SK-N-SH treated with all-trans-retinoic acid at 6 μM for 48 hours (cell line): ENCODE measurements at places on chromosomes 11 and 22.

DNA sequence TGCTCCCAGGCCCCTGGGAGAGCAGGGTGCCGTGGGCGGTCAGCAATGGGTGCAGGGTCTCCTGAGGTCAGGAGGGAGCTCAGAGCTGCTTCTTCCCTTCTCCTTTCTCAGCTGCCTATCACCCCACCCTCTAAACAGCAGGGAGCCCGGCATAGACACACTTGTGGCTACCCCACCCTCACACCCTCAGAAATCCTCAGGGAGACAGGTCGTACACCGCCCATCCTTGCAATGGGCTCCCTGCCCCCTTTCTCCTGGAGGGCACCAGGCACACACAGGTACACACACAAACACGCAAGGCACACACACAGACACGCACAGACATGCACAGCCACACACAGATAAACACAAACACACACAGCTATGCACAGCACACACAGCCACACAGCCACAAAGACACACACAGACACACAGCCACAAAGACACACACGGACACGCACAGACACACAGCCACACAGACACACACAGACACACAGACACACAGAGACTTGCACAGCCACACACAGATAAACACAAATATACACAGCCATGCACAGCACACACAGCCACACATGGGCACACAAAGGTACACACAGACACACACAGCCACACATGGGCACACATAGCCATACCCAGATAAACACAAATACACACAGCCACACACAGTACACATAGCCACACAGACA, 44.9 kb upstream of the TH start:
- no peak for ATAC-seq

- no peak for ATAC-seq
Observed at GRCh38 chr11:105612771-105613170, 2.9 kb downstream of the GRIA4 start.

GRCh38 chr11:56917708-56918400, 70.9 kb upstream of the OR5AK2 start:
- ATAC-seq, result no peak

DNA sequence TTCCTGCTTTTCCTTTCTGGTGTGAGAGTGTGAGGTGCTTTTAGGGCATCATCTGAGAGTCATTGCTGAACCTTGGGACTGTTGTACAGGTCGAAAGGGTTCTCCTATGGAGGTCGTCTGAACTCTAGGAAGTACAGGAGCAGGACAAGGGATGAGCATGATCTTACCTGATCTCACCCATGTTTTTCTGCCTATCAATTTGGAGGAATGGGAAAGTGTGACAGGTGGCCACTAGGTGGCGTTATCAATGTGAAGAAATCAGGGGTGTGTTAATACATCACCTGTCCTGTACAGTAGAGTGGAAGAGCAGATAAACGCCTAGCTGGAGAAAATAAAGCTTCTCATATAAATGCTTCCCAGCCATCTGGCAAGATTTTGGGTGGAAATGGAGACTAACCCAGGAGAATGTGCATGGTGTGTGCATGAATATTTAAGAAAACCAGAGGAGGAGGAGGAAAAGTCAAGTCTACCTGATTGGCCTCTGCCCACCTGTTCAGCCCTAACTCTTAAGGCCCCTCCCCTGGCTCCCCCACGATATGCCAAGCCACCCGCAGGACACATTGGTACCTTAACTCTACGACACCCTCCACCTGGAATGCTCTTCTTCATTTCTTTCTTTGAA, 72.0 kb upstream of the NARS2 start:
- peak; percentile 75 for ATAC-seq

DNA sequence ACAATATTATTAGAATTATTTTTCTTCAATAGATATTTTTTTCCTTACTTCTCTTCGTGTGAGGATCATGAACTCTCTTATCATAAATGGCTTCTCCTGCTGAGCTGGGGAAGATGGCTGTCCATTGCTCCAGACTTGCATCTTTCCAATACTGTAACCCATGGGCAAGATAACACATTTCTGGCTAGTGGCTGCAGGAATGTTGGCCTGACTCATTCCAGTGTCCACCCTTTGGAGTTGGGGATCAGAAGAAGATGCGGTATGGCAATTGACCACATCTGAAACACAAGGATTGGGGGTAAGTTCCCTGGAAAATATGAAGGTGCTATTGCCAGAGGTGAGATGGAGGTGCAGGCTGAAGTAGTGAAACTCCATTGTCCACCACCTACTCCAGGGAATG, 92.8 kb downstream of the FAR1 start:
- ATAC-seq, result peak; percentile 36; the same call in 2 of the 3 replicates

DNA sequence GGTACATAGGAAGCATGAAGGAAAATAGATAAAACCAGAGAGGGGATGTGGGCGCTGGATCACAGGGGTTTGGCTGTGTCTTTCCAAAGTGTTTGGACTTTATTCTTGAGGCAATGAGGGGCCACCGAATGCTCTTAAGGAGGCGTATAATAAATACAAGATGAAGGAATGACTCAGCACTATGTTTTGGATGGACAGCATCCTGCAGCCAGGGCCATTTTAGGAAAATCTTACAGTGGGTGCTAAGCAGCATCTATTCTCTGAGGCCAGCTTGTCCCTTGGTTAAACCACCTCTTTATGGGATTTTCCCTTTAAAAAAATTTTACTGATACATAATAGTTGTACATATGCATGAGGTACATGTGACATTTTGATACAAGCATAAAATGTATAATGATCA, 4.3 kb upstream of the LDHA start:
- ATAC-seq, result no peak

DNA sequence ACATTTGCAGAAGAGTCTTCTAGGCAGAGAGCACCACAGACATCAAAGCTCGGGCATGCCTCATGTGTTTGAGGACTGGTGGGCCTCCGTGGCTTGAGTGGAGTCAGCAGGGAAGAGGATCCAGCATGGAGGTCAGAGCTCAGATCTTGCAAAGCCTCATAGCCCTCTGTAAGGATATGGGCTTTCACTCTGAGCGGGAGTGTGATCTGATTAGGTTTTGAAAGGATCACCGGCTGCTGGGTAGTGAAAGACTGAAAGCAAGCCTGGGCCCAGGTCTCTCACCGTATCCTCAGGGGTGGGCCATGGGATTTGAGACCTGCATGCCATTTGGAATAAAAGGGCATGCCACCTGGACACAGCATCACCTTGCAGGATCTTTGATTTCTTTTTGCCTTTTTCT, 112.7 kb downstream of the TEAD1 start:
- peak; percentile 27 for ATAC-seq

DNA sequence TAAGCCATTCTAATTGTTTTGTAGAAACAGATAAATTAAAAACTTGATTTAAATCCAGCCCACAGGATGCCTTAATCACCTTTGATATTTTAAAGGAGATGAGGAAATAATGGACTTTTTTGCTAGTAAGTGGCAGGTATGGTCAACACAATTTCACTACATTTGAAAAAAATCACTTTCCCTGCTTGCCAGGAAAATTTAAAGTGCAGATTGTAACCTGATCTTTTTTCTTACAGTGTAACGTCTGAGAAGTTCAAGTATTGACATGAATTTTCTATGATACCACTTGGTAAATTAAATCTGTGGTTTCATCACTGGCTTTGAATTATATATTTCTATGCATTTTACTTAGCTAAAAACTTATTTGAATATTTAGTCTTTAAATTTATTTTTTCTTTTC, 65.3 kb downstream of the ARHGEF12 start:
- 0 out of 3 replicates have a peak, but pooled peaks have one; percentile 15 for ATAC-seq

DNA sequence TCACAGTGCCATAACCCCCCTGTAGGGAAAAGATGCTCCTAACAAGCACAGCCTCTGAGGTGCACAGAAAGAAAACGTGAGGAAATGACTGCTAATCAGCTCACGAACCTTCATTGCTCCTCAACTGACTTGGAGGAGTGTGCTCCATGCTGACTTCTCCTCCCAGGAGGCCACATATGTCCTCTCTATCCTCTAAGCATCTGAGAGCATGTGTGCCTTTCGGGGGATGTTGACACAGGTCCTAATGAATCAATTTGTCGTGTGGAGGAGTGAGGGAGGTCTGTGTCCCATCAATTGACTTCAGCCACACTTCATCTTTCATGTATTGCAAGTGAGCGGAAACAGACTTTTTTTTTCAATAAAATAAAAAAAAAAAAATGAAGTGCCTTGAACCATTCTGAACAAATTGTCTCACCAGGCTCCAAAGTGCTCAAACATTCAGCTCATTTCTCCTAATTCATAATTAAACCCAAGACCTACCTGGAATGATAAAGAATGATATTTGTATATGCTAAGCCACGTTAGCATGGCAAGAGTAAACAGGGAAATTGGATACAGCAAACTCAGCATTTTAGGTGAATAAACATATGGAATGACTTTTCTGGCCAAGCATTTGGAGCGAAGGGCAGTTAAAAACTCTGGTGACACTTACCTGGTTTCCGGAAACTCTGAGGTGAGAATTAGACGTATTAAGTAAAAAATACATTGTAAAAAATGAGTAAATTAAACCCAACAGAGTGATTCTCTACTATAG, 317.6 kb upstream of the FAT3 start:
- no peak for ATAC-seq

GRCh38 chr11:2995031-2995561, 3.0 kb upstream of the NAP1L4 start:
- ATAC-seq, result no peak

DNA sequence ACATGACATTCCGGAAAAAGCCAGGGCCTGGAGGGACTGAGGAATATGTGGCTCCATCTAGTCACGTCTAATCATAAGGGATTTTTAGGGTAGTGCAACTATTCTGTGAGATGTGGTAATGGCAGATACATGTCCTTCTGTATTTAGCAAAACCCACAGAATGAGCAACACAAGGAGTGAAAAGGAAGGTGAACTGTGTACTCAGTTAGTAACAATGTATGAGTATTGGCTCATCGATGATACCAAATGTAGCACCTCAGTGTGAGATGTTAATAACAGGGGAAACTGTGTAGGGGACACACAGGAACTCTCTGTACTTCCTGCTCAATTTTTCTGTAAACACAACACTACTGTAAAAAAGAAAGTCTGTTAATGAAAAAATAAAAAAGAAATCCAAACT, 42.0 kb upstream of the CARS1 start:
- ATAC-seq, result no peak

DNA sequence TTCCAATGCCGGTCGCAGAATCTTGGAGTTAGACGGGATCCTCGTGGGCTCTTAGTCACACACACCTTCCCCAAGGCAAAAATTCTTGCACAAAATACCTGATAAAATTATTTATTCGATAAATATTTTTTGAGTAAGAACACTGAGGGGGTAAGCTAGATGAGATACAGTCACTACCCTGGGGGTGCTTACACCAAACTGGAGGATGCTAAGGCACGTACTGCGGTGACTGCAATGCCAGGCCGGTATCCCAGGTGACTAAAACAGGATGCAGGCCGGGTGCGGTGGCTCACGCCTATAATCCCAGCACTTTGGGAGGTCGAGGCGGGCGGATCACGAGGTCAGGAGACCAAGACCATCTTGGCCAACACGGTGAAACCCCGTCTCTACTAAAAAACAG, 1.7 kb upstream of the MRTFA start:
- ATAC-seq, result no peak

GRCh38 chr11:57303990-57304579, 20.7 kb downstream of the TNKS1BP1 start:
- ATAC-seq, result peak; percentile 12

- peak; percentile 96 for ATAC-seq
Observed at GRCh38 chr11:22244986-22245592, 52.2 kb downstream of the ANO5 start.

GRCh38 chr11:134502153-134502550, 90.1 kb upstream of the B3GAT1 start:
- ATAC-seq, result no peak

DNA sequence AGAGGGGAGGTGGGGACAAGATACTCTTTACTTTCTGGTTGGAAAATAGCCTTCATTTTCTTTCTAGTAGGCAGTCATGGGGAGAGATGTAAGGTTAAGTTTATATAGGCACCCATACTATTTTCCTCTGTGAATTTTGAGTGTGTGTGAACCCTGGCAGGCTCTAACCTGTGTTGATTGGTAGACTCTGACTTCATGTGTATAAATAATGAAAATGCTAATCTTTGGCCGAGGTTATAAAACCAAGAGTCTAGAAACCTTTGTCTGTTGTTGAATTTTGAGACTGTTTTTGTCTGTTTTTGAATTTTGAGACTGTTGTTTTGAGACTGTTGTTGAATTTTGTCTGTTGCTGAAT, 14.0 kb downstream of the TRIM44 start:
- ATAC-seq, result no peak

- no peak for ATAC-seq
Observed at GRCh38 chr11:80432057-80432456, 991.2 kb upstream of the TENM4 start.

DNA sequence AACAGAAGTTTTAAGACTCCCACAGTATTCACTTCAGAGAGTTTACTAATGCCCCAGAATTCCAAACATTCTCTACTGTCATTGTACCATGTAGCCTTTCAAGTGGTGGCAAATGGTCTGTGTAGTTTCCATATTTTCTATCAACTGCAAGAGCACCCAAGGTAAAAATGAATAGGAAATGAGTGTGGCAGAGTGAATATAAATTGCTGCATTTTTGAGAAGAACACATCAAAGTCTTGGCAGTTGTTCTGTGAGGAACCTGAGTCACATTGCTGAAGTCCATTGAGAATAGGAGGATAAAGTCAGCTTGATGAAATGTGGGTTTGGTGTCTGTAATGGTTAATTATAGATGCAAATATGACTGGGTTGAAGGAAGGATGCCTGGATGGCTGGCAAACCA, 193.6 kb downstream of the AASDHPPT start:
- ATAC-seq, result no peak

DNA sequence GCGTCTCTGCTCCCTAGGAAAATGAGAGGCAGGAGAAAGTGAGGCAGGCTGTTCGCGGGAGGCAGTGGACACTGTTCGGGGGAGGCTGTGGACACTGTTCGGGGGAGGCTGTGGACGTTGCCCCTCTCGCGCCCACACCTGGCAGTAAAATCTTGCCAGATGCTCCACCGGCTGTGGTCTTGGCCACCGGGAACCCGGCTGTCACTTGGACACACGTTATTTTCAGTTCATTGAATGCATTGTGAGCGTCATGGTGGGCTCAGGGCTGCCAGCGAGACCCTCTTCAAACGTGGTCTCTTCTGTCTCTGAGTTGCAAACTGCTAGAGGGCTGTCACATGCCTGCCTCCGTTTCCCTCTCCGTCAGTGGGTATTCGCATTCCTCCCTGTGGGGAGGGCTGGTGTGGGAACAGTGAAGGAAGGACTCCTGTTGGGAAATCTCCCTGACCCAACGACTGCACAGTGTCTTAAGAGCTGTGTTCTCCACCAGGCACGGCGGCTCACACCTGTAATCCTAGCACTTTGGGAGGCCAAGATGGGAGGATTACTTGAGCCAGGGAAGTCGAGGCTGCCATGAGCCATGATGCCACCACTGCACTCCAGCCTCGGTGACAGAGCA, 1.4 kb downstream of the PRR5 start:
- ATAC-seq, result no peak

DNA sequence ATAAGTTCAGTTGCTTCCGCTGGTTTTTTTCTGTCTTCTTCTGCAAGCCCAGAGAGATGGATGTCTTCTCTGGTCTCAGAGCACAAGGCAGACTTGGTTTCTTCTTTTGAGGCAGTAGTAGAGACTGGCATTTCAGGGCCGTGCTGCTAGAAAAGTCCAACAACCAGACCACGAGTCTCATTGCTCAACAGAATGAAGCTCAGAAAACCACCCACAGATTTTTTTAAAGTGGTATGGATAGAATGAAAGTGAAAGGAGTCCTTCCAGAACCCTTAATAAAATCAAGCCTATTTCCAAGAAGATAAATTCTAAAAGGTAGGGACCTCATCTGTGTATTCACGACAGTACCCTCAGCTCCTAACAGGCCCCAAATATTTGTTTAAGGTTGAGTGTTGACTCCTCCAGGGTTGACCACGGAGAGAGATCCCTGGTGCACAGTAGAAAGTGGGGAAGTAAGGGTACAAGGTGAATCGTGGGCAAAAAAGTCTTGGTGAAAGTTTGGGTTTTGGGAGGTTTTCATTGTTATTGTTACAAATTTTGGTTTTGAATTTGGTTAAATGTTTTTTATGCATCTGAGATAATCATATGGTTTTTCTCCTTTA, 43.6 kb upstream of the DDX6 start:
- ATAC-seq, result no peak
